Activated naive CD4-positive, alpha-beta T cell treated with anti-CD3 and anti-CD28 coated beads, Interleukin-2, amount 50 U/mL, for 72 hours (primary cell): ENCODE measurements at places on chromosomes 1 and 21.

DNA sequence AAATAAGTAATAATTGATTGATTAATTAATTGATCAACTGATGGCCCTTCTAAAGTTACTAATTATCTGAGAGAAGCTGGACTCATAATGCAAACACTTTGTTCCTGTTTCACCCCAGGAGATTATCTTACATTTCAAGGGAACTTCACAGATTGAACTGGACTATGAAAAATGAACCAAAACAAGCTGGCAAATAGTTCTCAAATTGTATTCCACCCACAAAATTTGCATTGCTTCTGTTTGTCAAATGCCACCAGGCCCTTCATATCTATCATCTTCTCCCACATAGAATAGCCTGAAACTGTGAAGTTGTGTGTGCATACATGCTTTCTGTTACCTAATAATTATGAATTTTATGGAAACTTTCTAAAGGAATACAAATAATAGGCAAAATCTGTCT is 104.0 kb downstream of the ZNF281 start:
- DNase-seq = no peak

GRCh38 chr1:55374216-55374615 is 159.1 kb upstream of the USP24 start:
- DNase-seq = no peak

DNA sequence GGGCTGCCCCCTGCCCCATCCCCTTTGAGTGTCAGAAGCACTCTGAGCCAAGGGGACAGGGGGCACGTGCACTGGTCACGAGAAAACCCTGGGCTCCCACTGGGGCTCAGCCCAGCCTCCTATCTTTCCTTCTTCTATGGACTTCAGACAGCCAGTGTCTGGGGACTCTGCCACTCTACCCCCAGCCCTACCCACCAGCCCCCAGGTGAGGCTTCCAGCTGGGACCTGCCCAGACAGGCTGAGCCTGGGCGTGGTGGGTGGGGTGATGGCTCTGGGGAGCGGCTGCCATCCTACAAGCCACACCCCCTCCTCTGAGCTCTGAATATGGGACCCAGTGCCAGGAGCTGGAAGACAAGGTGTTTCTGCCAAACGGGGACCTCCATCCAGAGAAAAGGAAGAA is 8.0 kb upstream of the SFN start:
- no peak for DNase-seq

DNA sequence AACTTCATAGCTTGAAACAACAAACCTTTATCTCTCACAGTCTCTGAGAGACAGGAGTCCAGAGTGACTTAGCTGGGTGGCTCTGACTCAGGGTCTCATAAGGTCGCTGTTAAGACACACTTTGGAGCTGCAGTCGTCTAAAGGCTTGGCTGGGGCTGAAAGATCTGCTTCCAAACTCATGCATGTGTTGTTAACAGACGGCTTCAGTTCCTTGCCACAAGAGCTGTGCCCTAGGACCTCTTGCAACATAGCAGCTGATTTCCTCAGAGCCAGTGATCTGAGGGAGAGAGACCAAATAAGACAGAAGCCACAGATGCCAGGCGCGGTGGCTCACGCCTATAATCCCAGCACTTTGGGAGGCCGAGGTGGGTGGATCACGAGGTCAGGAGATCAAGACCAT is 176.8 kb downstream of the DISC1 start:
- no peak for DNase-seq

- no peak for DNase-seq
Measured at GRCh38 chr1:92096317-92096716, 16.2 kb downstream of the BTBD8 start.

- peak; percentile 37 for DNase-seq
Measured at GRCh38 chr1:235013512-235013911, 115.1 kb downstream of the TOMM20 start.

DNA sequence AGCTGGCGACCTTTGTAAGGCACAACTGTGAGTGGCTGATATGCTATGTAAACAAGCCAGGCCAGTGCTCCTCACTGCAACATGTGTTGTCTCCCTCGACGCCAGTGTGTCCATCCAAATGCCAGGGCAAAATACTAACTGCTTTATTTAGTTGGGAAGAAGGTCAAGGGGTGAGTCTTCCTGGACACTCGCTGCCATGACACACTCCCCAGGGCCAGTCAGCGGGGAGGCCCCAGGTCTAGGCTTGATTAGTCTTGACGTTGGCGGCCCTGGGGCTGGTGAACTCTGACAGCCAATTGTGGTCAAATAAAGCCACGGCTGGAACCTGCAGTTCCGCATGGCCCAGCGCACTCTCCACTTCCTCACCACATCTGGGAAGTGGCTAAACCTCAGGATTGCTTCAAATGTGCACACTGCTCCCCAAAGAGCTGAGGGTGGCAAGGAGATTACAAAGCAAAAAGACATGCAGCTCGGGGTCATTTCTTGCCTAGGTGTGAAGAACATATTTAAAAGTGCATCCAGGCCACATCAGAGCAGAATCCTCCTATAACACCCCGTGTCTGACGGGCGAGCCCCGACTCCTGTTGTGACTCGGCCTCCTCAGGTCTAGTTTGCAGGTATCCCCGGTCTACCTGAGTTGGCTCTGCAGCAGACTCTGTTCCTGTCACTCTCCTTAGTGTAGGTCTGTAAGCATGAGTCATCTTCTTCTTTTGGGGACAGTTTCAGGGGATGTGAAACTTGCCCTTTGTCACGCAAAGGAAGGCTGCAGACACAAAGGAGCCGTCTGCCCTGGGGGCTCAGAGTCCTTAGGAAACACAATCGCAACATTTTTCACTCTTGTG is 183.5 kb downstream of the RUNX1 start:
- peak; percentile 84 for DNase-seq
